ENCODE measurements at places on chromosomes 5 and 9.

DNA sequence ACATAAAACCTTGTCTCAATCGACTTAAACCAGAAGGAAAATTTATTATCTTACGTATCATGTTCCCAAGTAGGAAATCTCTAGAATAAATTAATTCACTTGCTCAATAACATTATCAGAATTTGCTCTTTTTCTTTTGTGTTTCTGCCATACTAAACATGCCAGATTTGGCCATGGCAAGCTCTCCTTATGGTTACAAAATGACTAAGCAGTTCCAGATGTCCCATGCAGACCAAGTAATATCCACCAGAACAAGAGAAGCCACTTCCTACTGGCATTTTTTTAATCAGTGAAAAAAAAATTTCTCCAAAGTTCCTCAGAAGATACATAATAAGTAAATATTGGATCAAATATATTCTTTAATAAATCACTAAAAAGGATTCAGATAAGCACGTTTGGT, 25.2 kb upstream of the ADAMTS6 start:
- DNase-seq, result no peak

GRCh38 chr9:2013743-2014475, 1.2 kb upstream of the SMARCA2 start:
- peak; percentile 47 for DNase-seq

DNA sequence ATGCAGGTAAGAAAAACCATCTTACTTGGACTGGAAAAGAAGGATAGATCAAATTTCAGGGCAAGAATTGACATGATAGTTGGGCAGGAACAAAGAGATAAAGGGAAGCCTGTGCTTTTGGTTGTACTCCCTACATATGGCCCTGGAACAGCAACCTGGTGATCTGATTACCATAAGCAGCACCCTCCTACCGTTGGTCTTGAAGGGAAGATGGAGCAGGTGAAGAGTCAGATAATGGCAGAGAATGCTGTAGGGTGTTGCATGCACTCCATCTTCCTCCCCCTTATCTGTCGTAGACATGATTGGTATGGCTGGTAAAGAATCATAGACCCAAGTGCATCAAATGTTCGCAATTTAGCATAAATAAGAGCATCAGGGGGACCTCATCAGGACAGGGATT, 4.7 kb downstream of the IRGM start:
- no peak for DNase-seq

DNA sequence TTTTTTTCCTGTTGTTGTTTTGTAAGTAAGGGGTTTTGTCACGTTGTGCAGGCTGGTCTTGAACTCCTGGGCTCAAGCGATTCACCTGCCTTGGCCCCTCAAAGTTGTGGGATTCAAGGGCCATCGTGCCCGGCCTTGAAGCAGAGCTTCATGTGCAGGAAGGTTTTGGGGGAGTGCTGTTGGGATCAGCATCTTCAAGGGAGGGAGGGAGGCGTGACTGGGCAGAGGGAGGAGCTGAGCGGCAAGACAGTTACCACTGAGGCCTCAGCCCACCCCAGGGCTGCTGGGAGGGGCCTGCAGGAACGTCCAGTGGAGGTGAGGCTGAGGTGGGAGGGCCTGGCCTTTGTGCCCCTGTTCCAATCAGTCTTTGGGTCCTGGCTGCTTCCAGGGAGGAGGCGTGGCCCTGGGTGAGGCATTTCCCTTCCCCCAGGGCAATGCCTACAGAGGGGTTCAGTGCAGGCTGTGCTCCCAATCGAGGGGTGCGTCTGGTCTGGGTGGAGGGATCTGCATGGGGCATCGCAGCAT, 21.4 kb downstream of the OR2V1 start:
- DNase-seq, result no peak

DNA sequence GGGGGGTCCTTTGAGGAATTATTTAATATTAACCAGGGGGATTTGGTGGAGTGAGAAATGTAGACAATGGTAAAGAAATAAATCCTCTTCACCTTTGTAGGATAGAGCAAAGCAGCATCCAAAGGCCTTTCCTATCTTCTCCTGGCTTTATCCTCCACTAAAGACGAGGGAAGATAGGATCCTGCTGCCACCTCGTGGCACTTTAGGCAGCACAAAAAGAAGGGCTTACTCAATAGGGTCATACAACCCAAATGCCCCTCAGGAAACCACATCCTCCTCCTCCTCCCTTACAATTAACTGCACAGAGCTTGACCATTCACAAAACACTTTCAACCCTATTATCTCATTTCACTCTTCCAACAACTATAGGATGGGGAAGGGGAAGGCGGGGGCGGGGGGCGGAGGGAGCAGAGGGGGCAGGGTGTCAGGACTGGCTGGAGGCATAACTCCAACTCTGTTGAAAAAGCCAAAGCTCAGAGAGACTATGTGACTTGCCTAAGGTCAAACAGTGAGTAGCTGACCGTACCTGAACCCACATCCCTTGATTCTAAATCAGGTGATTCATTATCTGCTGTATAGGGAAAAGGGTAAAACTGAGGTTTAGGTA, 45.4 kb upstream of the MYOT start:
- DNase-seq, result peak; percentile 46

DNA sequence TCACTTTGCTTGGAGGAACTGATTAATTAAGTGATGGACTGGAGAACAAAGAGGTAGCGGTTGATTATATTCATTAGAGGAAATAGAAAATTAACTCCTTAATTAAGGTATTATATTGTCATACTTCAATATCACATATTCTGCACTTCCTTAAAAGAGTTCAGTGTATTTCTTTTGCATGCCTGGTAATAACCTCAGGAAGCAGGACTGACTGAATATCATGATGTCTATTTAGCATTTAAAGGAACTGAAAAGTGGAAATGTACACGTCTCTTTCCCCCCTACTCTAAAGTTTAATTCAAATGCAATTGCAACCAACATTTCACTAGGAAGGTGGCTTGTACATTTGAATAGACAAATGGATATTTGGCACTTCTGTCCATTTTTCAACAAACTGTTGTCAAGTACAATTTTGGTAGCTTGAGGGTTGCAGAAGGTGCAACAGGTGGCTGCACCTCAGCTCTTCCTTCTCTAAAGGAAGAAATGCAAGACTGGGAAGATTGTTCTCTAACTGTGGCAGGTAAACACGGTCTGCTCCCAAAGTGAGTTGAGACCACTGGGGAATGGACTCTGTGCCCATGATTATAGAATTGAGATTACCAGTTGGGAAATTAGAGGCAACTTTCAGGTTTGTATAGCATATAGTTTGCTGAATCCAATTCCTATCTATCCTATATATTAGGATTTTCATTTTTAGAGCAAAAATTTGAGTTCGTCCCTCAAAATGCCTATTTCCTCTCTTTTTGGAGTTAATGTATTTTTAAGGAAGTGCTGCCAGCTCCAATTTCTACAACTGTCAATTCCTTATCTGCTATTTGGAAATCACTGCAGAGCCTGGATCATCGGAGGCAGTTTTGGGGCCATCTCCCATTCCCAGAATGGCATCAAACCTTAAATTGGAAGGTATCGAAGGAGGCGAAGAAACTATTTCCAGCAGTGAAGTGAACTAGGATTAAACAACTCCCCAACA, 98.9 kb upstream of the TAF11L2 start:
- peak; percentile 16 for DNase-seq

- no peak for DNase-seq
These were observed 5.0 kb downstream of the CDC42SE2 start for GRCh38 chr5:131268758-131269370.

DNA sequence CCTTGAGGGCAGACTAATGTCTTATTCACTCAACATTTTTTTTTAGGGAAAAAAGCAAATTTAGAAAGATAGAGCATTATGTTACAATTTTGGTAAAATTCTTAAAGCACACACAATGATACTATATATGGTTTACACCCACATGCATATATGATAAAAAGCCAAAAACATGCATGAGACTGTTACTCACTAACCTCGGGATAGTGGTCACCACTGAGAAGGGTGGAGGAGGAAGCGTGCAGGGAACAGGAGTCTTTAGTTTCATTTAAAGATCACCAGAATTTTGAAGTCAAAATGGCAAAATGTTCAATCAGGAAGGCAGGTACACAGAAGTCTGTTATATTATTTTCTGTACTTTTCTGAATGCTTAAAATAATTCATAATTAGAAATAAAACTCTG, 9.2 kb downstream of the ARL15 start:
- peak; percentile 87 for DNase-seq

DNA sequence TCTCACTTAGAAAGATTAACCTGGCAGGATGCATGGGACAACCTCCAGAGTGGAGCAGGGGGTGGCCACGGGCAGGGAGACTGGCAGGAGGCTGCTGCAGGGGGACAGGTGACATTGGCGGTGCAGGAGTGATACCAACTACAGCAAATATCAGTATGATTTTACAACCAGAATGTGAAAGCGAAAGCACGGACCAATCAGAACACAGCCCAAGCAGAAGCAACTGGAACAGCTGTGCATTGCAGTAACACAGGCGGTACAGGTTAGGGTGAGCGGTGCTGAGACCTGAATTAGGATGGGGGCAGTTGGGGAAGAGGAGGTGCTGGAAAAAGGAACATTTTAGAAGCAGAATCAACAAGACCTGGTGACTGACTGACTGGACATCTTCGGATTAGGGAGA, 29.3 kb downstream of the POLR1E start:
- DNase-seq, result no peak

DNA sequence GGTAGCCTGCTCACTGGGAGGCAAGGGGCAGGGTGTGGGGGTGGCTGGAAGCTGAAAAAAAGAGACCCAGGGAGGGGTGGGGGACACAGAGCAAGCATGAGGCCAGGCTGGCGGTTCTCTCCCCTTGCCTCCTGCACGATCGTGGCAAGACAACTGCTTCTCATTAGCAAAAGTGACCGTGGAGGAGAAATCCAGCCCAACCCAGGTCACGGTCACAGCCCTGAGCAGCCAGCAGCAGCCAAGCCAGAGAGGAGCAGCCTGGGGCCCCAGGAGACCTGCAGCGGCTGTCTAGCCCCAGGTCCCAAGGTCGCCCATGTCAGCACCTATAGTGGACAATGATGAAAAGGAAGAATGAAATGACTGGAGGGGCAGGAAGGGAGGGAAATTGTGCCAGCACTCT, 89.1 kb downstream of the NRG2 start:
- DNase-seq, result no peak

DNA sequence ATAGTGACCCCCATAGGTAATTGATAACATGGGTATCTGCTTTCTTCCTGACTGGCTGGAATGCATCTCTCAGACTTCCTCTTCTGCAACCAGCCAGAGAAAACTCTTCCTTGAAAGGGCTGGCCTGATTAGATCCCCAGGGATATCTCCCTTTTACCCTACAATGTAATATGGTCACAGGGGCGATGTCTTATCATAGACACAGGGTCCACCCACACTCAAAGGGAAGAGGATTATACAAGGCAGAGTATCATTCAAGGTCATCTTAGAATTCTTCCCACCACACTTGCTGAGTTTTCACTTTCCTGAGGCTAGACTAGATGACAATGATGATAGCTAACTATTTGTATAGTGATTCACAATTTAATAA, 33.2 kb downstream of the TTLL11 start:
- DNase-seq, result no peak

DNA sequence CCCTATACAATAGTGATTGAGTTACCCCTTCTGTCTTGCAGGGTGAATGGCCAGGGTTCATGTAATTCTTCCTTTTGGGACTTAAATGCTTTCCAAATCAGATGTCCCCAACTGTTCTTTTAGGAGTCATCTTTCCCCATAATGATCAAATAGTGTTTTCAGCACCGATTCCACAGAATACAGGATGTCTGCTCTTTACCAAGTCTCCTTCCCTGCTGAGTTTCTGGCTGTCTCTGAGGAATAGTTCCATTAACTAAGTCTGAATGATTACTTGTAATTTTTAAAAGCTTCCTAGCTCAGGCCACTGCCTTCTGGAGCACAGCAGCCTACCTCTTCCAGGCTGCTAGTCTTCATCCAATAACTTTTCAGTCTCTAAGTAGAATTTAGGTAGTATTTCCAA, 630.7 kb upstream of the ZNF608 start:
- no peak for DNase-seq

DNA sequence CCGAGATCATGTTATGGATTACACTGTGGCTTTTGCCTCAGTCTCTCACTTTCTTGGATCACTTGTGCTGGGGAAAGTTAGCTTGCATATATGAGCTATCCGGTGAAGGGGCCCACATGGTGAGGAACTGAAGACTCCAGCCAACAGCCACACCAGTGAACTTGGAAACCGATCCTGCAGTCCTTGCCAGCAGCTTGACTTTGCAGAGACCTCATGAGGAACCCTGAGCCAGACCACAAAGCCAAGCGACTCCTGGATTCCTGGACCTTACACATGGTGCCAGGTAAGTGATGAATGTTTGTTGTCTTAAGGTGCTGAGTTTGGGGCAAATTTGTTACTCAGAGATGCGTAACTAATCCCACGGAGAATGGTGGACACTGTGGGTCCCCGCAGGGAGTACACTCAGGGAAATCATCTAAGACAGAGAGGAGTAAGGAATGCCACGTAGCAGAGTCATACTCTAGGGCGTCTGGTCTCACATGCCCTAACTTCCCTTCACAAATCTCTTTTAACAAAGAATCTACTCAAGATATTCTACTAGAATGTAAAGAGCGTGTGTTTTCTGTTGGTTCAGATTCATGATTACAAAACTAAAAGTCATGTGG, 76.5 kb upstream of the PJA2 start:
- no peak for DNase-seq

DNA sequence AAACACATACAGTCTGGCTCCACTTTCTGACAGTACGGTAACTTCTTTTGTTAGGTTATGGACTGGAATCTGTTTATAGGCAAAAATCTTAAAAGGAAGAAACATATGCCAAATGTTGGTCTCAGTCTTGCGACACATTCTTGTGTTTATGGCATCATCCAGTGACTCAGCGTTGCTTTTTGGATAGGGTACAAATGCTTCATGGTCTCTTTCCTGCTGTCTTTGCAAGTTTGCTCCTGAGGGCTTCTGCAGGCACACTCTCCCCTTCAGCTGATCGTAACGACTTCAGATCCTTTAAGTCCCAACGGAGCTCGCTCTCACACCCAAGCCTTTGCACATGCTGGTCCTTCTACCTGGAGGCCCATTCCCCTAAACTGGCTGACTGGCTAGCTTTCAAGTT, 23.6 kb upstream of the TNFSF8 start:
- peak; percentile 86 for DNase-seq

- no peak for DNase-seq
These were observed 18.0 kb downstream of the NR5A1 start for GRCh38 chr9:124489222-124489621.

GRCh38 chr9:133571391-133571890, 36.9 kb downstream of the ADAMTSL2 start:
- DNase-seq, result no peak

- DNase-seq, result no peak
These were observed 7.6 kb upstream of the ZNF474 start for GRCh38 chr5:122121479-122122465.

DNA sequence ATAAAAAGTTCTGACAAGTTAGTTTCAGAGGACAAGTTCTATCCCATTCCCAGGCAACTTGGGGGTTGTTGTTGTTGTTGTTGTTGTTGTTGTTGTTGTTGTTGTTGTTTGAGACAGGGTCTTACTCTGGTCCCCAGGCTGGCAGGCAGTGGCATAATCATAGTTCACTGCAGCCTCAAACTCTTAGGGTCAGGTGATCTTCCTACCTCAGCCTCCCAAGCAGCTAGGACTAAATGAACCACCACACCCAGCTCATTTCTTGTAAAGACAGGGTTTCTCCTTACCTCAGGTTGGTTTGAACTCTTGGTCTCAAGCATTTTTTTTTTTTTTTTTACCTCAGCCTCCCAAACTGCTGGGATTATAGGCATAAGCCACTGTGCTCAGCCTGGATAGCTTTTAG, 15.3 kb downstream of the PPP1R2B start:
- no peak for DNase-seq

Data from inflammatory macrophage (primary cell).